Stimulated activated CD8-positive, alpha-beta memory T cell treated with anti-CD3 and anti-CD28 coated beads, Interleukin-7, amount 100 ng/mL, for 1 hour (primary cell): ENCODE measurements at places on chromosomes 7 and 10.

DNA sequence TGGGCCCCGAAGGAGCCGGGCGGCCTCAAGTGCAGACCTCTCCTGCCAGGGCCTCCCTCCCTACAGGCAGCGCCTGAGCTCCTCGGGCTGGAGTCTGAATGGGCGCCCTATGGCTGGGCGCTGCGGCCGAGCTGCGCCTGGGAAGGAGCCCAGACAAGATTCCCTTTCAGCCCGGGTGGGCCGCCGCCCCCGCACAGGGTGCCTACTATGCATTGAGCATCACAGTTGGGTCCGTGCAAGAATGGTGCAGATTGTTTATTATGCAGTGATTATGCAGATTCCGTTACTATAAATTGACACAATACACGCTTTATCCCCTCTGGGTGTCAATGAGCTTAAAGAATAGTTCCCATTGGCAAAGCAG is 77.2 kb upstream of the PDGFA start:
- no peak for DNase-seq

DNA sequence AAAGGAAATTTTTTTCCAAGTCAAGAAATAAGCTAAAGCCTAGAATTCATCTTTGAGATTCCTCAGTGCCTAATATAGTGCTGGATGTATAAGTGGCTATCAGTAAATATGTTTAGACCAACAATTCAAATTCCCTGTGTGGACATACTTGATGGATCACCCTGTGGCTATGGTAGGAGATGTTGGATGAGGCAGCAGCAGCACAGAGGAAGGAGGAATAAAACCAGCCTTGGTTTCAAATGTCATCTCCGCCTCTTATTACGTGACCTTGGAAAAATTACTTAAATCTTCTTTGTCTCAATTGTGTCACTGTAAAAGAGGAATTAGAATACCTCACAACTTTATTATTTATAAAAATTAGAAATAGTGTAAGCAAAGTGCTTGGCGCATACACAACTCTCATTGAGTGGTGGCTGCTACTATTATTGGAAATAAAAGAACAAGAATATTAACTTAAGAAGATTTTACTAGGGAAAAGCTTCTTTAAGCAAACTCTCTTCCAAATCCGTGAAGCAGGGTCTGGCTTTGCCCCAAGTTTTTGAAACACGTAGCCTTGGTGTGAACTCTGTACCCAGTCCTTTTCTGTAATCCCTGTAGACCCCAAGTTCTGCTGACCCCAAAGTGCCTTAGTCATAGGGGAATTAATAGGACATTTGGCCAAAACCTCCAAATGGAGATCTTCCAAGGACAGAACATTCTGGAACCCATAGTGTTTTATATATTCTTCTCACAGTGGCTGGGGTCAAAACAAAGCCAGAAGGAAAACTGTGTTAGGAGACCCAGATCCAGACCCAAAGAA is 283.8 kb downstream of the PTEN start:
- DNase-seq, result no peak

DNA sequence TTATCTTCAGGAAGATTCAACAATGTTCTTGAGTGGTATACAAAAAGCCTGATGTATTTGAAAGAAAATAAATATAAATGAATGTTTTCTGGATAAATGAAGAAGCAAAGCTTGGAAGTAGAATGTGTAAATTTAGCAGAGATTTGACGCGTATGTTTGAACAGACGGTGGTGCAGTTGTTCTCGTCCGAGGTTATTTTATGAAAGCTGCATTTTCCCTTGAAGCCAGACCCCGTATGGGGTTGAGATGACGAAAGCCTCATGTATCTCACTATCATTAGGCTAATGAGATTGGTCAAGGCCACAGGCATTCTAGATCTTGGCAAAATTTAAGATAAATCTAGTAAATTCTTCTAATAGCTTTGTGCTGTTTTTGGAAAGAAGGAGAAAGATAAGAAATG is 195.2 kb downstream of the NXPH1 start:
- no peak for DNase-seq

GRCh38 chr7:47361746-47362215 is 220.1 kb downstream of the TNS3 start:
- no peak for DNase-seq

GRCh38 chr7:128914566-128915151 is 4.2 kb upstream of the KCP start:
- DNase-seq, result no peak
